Fibroblast of skin of left biceps (primary cell): ENCODE measurements at places on chromosomes 5 and 9.

DNA sequence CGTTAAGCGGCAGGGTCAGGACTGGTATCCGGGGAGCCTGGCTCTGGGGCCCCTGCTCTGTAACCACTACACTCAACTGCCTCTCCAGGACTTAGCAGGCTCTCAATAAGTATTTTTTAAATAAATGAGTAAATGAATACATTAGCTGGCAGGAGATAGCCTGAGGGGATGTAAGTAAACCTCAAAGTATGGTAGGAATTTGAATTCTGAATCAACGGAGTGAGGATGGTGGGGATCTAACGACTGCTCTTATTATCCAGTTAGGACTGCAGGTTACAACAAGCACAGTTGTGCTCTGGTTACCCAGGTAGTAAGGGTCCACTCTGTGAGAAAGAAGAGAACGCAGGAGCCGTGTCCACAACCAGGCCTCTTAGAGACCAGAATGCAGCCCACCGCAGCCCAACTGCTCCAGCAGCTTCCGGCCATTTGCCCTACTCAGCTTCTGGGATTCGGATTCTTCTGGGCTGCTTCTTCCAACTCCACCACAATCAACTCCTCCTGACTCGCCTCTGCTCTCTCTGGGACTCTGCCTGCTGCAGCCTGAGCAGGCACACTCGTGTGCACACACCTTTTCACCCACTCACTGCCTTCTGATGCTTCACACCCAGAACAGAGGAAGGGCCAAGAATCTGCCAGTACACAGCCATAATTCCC is 52.6 kb downstream of the MED27 start:
- no peak for DNase-seq

- DNase-seq: no peak
Observed at GRCh38 chr5:149528281-149529060, 22.8 kb downstream of the CSNK1A1 start.

DNA sequence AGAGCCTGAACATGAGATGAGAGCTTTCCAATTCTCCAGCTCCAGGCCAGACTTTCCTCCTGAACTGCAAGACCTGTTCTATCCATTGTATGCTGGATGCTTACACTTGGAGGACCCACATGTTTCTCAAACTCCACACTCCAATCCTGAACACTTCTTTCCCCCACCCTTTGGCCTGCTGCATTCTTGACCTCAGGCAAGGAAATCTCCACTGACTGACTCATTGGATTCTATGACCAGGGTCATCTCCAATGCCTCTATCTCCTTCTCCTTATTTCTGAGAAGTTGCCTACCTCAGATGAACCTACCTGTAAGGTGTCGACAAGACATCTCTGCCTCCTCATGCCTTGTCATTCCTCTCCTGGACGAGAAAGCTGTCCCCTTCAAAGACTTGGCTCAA is 153.6 kb downstream of the CRB2 start:
- DNase-seq: no peak

GRCh38 chr5:141149812-141150211 is at the start of gene PCDHB6:
Gene PCDHB6, plus strand, starts transcription at chr5:141150057. Its CDS starts 201 bp downstream, at chr5:141150258.
- no peak for DNase-seq

GRCh38 chr5:142242272-142242671 is 82.5 kb downstream of the SPRY4 start:
- DNase-seq: no peak

- DNase-seq: no peak
Observed at GRCh38 chr9:71364186-71364955, 242.9 kb upstream of the TRPM3 start.

DNA sequence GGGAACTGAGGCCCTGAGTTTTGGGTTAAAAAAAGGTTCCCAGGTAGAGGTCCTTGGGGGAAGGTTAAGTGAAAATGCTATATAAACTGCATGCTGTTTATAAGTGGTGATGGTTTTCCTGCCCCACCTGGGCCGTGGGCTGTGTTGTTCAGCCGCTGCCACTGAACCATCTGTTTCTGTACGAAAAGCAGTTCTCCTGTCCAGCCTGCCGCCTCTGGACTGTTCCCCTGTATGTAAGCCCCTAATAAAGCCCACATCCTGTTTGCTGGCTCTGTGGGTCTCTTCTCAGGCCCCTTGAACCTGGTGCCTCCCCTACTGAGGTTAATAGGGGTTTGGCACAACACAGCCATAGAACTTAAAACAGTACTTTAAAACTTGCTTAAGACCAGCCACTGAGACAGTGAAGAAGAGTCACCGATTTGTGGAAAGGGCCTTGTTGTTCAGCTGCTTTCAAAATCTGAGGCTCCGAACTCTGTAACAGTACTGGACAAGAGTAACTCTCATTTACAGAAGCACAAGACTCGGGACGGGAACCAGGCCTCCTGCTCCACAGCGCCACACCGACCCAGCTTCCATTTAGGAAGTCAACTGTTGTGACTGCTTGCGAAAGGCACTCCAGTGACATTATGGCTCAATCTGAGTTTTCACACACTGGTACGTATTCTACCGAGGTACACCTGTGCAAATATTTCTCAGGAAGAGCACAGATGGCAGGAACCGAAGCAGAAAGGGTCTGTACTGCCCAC is 192.5 kb downstream of the CDK5RAP2 start:
- DNase-seq: no peak

DNA sequence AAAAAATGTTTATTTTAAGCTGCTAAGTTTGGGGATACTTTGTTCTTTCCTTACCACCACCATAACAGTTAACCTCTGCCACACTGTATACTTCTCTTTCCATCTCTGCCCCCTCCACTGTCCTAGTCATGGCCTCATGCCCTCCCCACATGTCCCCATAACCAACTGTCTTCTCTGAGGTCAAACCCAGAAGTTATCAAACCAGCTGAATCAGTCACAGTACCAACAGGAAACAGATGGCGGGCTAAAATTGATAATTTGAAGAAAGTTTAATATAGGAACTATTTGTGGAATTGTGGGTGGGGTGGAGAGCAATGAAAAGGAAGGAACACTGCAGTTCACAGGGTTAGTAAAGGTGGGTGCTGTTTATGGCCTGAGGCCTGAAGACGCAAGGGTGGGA is 5.7 kb upstream of the DCTN4 start:
- DNase-seq: no peak

DNA sequence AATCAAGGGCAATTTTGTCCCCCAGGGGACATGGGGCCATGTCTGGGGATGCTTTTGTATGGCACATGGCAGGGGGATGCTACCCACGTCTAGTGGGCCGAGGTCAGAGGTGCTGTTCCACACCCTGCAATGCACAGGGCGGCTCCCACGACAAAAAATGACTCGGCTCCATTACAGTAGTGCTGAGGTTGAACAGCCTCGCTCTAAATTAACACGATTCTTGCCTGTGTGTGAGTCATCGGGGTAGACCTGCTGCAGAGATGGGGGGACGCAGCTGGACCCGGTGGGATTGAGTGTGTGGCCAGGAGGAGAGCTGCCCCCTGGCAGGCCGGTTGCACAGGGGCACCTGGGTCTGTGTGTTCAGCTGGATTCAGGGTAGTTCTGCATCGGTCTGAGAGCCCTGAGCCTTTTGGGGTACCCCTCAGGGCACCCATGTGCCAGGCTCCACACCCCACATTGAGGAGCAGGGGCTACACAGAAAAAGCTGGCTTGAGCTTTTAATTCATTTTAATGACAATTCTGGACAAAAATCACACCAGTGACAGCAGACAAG is 20.0 kb upstream of the COL5A1 start:
- no peak for DNase-seq

GRCh38 chr9:104855807-104856206 is 72.1 kb downstream of the ABCA1 start:
- no peak for DNase-seq

- no peak for DNase-seq
Observed at GRCh38 chr5:80217667-80218066, 38.2 kb downstream of the SERINC5 start.

DNA sequence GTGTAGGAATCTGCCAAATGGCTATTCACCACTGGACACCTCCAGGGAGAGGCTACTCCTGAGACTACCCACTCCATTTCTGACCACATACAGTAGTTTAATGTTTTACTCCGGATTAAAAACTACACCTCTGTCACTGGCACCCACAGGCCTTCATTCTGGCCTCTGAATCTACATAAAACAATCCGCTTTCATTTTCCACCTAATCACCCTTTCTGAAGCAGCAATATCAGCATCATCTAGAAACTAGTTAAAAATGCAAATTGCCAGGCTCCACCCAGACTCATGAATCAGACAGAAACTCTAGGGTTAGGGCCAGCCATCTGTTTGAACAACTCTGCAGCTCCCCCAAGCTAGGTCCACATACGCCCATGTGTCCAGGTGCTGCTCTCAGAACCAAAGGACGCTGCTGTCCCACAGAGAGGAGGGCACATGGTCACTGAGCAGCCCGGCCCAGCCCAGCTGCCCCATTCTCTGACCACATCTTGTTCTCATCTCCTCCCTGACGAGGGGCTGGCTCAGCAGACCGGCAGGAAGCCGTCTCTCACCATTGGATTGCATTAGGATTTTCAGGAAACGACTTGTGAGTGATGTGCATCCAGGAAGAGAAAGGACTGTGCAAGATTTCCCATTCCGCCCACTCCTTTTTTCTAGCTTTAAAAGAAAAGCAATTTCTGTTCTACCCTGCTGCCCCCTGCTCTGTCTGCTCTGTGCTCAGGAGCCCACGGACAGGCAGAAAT is 34.7 kb downstream of the ADAM19 start:
- DNase-seq: no peak

- DNase-seq: no peak
Observed at GRCh38 chr5:54273715-54274114, 36.7 kb downstream of the ARL15 start.

- no peak for DNase-seq
Observed at GRCh38 chr5:57339521-57339920, 143.1 kb downstream of the ACTBL2 start.

DNA sequence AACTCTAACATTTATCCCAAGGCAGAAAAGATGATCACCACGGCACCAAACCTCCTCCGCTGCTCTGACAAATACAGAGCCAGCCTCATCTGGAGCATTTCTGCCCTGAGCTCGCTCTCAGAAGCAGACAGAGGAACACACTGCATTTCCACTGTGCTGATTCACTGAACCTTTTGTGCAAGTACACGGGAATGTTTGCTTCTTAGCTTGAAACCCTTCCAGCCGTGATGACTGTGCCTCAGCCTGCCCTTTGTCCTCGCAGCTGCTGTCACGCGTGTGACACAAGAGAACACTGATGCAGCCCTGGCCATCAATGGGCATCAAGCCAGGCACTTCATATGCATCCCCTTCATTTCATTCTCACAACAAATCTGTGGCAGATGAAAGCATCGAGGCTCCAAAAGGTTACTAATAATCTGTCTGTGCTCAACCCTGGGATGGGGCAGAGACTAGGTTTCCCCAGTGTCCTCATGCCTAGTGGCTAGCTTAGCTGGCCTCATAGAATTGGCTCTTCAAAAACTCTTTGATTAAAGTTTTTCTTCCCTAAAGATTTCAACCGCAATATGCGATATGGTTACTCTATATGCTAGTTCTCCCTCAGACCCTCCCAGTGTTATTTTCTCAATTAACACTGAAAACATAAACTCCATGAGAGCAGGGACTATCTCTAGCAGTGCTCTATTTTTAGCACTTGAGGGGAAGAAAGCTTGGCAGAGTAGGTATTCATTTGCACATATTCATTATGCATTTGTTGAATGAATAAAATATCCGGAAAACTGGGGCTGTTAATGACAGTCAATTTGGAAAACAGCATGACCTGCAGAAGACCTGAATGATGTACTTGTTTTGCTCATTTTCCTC is 7.3 kb downstream of the CDC14B start:
- peak; percentile 38 for DNase-seq
